Activated CD4-positive, alpha-beta T cell treated with anti-CD3 and anti-CD28 coated beads for 24 hours (primary cell): ENCODE measurements at places on chromosomes 6 and 20.

- no peak for DNase-seq
These were observed 217.8 kb downstream of the MAFB start for GRCh38 chr20:40471261-40471629.

GRCh38 chr6:45816674-45817297 is 198.9 kb downstream of the CLIC5 start:
- DNase-seq: no peak

GRCh38 chr20:44467289-44467883 is 8.3 kb upstream of the TTPAL start:
- no peak for DNase-seq

DNA sequence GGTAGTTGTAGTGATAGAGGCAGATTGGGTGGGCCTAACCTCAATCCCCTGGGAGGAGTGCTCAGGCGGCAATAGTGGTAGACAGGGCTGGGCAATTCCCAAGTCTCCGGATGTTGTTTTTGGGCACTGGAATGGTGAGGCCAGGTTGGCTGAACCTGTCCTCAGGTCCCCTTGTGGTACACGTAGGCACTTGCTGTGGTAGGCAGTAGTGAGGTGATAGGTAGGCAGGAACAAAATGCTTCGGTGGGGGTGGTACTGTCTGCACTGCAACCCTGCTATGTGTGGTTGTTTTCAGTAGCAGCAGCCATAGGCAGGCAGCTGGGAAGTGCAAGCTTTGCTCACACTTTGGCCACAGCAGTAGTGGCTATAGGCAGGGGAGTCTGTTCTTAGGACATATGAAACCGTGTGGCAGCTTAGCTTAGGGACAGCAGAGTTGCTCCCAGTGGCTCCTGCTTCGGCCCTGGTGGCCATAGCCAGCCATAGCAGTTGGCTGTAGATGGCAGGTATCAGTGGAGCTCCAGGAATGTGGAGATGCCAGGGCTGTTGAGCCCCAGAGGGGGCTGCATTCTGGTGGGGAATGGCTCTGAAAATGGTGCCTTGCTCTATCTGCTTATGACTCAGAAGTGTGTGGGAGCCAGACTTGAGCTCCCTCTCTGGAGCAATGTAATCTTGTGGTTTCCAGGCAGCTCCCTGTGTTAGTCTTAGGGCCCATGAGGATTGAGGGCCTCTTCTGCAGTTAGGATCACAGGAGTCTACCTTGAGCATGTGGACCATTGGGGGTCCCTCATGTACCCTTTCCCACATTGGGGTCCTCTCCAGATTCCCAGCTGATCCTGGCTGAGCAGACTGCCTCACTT is 241.8 kb upstream of the BMP2 start:
- no peak for DNase-seq

DNA sequence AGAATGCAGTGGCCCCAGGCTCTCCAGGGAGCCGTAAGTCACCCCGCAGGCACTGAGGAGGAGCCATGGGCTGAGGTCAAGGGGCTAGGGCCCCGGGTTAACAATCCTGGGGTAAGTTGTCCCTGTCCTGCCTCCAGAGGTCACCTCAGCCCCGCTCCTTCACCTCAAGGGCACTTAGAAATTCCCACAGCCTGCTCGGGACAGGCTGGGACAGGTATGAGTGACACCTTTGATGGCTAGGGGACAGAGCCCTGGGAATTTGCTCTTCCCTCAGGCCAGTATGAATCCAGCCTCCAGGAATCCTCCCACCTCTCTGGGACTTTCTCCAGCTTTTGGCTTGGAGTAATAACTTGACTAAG is 3.5 kb upstream of the GRM4 start:
- no peak for DNase-seq

- DNase-seq: no peak
These were observed 216.0 kb downstream of the GJA1 start for GRCh38 chr6:121651420-121651819.

DNA sequence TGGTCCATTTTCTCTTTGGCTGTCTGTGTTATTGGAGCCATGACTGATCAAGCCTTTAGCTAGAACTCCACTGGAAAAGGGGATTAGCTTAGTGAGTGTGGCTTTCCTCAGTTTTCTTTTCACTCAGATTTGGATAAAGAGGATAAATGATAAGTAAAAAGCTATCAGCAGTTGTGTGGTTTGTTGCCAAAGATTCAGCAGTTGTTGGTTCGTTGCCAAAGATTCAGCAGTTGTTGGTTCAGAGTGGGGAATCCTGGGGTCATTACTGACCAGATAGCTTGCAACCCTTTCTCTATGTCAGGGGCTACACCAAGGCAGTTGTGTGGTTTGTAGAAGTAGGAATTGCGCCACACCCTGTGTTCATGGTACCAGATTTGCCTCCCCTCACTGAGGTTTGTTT is 107.7 kb upstream of the SCP2D1 start:
- no peak for DNase-seq

DNA sequence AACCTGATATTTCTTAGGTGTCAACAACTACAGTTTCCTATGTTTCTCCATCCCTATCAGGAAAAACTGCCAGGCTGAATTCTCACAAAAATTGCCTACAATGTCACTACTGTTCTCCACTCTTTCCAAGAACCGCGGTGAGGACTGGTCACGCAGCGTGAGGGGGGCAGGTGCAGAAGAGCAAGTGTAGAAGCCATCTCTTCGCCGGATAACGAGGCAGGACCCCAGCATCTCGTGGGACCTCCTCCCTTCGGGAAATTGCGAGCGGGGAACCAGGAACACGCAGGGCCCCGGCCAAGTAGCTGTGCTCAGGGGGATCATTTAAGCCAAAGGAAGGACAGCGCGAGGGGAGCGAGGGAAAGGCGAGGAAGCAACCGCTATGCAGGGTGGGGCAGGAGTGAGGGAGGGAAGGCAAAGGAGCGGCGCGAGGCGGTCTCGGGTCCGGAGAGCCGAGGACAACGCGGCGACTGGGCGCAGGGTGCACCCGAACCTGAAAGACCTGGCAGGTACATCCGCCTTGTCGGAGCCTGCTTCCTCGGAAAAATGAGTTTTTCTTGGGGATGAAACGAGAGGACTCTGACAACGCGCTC is 559 bp downstream of the APMAP start:
- peak; percentile 17 for DNase-seq

DNA sequence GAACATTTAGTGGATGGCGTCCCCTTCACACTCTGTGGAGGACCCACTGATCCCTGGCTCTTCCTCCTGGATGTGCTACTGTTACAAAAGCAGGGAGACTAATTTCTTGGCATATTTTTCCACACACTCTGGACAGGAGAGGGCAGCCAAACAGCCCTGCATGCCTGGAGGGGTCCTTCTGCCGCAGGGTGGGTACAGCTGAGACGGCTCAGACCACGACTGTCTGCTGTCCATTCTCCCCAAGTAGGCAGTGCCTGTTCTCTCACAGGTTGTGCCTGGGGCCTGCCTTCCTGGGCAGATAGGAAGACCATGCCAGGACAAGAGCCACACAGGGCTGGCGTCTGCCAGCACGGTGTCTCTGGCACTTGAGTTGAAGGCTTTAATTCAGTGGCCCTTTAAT is 260.1 kb downstream of the FOXC1 start:
- DNase-seq: no peak

DNA sequence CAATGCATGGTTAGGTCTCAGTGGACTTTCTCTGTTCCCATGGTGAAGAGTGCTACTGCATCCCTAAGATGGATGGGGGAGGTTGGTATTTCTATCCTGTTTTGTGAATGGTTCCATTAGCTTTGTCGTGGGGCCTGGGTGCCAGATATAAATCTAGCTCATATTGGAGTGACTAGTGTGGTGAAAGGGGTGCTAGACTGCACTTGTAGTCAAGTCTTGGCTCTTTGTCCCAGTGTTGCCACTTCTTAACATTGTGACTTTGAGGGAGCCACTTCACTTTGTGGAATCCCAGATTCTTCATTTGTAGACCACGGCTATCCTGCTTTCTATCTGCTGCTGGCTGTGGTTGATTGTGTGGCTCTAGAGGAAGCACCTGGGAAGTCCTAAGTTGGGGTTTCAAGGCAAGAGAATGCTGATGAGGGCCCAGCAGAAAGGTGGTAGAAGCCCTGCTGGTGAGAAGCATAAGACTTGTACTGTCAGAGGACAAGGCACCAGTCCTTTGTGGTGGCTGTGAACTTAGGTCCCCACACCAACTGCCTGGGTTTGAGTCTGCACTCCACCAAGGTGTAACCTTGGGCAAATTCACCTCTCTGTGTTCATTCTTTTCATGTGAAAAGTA is 44.1 kb downstream of the VAPB start:
- DNase-seq: no peak
